ENCODE measurements at places on chromosomes 3 and 15.

DNA sequence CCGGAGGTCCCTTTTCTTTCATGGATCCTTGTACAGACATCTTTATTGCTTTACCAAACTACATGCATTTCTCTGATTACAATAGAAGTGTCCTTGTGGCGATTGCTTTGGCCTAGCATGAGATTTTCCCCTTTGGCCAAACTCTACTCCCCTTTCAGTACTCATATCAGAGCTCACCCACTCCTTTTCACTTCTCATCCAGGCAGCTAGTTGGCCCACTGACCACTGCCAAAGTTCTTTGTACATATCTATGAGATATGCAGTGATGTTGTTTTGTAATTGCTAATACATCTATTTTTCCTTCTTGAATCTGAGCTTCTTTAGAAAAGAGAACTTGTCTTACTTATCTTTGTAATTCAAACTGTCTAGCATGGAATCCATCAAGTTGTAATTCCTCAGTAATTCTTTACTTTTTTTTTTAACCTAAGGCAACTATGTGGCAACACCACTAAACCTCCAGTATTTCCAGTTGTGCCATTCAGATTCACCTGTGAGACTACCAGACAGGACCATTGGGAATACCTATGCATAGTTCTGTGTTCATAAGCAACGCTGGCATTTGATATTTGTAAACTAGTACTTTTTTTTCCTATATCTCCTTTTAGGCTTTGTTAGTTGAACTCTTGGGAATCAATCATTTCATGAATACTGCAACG lies 39.2 kb downstream of the AADACL2 start:
- no peak for DNase-seq

DNA sequence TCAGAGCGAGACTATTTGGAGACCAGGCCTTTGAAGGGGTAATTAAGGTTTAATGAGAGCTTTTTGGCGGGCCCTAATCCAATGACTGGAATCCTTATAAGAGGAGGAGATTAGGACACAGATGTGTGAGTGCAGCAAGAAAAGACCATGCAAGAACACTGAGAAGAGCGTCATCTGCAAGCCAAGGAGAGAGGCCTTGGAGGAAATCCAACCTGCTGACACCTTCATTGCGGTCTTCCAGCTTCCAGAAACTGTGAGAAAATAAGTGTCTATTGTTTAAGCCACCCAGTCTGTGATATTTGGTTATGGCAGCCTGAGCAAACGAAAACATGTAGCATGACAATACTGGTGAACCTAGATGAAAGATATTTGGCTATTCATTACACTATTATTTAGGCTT lies 23.0 kb upstream of the MUSTN1 start:
- no peak for DNase-seq

DNA sequence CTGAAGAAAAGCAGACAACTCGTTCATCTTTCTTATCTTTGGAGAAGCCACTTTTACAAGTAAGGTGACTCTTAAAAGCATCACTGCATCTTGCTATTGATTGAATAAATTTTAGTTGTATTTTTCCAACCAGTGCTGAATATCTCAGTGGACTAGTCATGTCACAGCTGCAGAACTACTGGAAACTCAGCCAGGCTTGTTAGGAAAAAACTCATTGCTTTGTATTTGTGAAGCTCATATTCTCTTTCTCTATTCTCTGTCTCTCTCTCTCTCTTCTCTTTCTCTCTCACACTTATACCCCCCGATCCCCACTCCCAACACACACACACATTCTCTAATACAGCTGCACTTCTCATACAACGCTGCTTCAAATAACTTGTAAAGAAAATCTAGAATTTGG lies 104.3 kb downstream of the WDR76 start:
- DNase-seq, result no peak

DNA sequence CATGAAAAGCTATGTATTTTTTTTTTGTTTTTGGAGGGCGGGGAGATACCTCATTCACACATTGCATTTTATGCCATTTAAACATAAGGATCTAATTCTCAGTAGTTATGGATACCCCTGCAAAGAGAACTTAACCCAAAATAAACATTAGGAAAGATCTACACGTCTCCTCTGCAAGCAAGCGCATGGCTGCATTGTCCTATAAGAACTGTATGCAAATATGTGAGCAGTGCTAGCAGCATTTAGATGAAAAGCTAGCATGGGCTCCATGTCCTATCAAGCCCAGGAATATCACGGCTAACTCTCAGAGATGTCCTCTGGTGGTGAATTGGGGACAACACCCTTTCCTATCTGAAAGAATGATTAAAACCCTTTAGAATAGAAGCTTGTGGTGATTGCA lies 292.8 kb downstream of the MEX3B start:
- no peak for DNase-seq

DNA sequence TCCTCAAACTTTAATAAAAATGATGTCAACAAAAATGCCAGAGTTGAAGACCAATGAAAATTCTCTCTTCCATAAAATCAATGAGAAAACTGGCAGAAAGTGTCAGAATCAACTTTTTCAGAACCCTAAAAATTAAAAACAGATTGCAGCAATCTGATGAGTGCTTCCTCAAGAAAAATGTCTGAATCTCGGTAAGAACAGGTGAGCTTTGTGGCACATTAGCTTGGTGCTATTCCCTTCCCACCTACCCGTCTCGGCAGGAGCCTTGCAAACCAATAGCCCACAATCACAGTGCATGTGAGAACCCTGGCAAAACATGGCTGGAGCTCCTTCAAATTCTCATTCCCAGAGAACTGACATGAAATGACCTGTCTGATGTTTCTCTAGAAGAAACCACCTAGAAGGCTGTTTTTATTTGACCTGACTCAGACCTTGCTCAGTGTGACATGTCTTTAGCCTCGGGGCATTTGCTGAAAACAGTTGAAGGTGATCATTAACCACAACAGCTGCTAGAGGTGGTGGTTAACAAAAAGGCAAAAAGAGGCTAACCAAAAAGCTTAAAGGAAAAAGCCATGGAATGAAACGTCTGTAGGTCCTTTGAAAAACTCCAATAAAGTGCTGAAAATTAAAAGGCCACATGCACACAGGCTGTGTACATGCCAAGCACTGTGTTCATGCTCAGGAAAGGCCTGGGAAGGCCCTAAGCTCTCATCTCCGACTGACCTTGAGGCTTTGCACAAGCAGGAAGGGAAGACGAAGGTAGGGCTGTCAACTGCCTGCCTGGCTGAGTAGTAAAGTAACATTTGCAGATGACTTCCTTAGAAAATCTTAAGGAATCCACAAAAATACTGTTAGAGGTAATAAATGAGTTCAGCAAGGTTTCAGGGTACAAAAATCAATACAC lies 253.0 kb upstream of the NSMCE3 start:
- DNase-seq, result no peak

GRCh38 chr3:100525753-100526612 lies 33.6 kb downstream of the TMEM45A start:
- peak; percentile 95 for DNase-seq

GRCh38 chr3:43180027-43180426 lies 74.1 kb upstream of the POMGNT2 start:
- DNase-seq, result no peak

DNA sequence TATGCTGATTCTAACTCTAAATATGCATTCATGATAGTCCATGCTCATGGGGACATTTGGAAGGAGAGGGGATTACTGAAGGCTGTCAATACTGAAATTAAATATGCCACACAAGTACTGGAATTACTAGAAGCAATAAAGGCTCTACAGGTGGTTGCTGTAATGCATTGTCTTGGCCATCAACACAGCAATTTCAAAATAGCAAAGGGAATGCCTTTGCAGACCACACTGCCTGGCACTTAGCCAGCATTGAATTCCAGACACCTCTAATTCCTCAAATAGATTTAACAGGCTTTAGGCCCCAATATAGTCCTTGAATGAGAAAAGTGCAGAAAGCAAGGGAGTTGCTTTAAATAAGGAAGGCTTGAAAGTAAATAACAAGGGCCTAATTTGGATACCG lies 115.8 kb upstream of the PLCL2 start:
- DNase-seq, result peak; percentile 66

GRCh38 chr3:57434041-57434440 lies 110.1 kb downstream of the DNAH12 start:
- peak; percentile 24 for DNase-seq

DNA sequence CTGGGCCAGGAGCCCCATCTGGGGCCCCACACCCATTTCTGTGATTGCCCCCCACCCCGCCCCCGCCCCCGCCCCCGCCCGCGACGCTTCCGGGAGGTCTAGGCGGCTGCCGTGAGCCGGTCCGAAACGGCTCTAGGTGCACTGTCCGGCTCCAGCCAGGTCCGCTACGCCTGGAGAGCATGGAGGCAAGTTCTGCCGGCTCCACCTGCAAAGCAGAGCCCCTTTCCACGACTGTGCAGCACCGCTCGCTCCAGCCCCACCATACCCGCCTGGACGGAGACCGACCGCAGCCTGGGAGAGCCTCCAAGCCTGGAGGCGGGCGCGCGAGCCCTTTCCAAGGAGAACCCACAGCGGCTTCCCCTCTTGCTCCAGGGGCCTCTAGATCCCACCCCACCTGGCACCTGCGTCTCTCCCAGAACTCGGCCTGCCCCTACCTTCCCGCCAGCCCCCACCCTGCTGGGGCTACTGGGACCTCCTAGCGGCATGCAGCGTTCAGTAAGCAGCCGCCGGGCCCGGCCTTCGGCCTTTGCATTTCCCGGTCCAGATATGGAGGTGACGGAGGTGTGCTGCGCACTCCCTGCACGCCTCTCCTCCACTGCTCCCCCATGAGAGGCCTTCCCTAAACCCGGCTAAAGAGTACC lies 66.2 kb downstream of the KLF13 start:
- no peak for DNase-seq

DNA sequence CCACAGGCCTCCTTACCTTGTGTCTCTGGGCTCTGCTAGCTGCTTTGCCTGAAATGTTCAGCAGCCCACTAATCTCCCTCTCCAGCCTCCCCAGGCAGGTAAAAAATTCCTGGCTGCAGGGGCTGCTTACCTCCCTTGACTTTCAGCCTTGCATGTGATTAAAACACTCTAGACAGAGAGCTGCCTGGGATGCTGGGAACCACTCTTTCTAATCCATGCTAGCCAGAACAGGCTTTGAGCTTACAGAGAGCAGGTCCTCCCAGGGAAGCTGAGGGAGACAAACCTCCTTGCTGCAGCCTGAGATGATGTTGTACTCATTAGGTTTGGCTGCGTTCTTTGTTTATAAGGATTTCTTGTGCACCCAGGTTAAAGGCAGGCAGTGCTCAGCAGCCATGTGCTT lies 33.7 kb upstream of the LIPC start:
- no peak for DNase-seq

DNA sequence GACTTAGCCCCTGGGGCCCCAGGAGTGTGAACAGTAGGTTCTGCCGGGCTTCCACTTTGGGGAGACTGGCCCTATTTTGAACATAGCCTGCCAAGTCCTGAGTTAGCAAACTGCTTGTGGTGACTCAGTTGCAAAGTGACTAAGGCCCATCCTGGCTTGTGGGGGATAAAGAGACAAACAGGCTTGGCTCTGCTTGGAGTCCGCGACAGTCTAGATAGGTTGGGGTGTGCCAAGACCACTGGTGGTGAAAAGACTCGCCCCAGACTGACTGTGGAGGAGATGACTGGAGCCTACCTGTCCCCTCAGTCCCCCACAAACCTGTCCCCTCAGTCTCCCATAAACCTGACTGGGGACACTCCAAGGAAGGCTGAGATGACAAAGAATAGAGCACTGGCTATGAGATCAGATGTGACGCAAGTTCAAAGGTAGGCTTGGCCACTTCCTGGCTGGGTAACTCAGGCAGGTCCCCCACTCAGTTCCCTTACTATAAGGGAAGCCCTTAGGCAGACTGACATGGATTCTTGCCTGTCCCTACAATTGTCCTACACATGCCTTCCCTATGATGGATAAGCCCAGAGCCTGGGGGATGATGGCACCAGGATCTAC lies 4.3 kb downstream of the DNASE1L3 start:
- DNase-seq, result peak; percentile 6

GRCh38 chr15:70023769-70024491 lies 73.8 kb downstream of the TLE3 start:
- DNase-seq, result peak; percentile 27

- DNase-seq, result peak; percentile 96
Observed at GRCh38 chr3:192879346-192880031, 38.2 kb downstream of the MB21D2 start.

- no peak for DNase-seq
Observed at GRCh38 chr3:153756816-153757215, 364.4 kb upstream of the ARHGEF26 start.

DNA sequence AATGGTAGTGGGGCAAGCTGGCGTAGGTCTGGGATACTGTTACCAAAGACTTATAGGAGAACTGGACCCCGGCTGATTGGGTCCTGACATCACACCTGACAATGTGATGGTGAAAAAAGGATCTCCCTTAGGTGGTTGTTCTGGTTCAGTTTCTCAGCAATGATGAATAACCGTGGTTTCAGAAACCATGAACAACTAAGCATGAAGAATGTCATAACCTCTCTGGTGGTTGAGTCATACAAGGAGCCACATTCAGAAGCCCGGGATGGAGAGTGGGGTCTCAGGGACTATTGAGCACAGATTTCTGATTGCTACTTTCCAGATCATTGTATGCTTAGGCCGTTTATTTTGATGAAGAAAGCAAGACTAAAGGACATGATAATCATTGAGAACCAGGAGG lies 17.4 kb downstream of the GPR160 start:
- DNase-seq, result peak; percentile 28

All from astrocyte of the cerebellum (primary cell).